ENCODE measurements at places on chromosomes 12 and 14.
A peak's percentile ranks its signal among the peaks of the same experiment; 100 is the strongest.

GRCh38 chr14:102906616-102907302 lies 15.7 kb upstream of the AMN start:
- DNase-seq: no peak

- DNase-seq: no peak
Observed at GRCh38 chr12:123948796-123949769, 23.5 kb downstream of the CCDC92 start.

DNA sequence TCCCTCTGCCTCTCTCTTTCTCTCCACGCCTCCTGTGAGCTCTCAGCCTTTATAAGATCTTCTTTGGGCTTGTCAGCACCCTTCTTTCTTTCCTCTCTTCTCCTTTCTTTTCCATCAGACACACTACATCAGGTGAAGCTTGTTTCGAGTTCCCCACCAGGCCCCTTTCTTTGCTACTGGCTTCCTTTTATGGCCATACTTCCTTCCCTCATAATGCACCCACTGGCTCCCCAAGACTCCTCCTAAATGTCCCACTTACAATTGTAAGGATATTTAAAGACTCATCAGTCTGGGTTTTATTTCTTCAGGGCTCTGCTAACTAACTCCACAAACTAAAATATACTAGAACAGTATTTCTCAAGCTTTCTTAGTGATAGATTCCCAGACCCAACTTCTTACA lies 3.5 kb upstream of the RNU6-8 start:
- no peak for DNase-seq

- DNase-seq: no peak
Observed at GRCh38 chr14:76916040-76916715, 90.0 kb downstream of the LRRC74A start.

DNA sequence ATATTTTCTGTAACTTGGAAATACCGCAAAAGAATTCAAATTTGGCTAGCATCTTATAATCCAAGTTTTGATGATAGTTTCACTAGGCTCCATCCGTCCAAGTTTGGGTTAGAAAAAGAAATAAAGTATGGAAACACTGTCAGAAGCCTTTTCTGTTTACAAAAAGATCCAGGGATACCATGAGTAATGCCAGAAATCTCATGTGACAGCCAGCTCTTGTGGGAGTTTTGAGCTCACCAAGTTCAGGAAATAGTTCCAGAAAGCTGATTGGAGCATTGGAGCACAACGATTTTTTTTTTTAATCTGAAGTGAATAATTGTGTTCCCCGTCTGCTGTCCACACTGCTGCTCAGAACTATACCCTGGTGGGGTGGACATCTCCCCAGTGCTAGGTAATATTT lies 229.7 kb upstream of the NPAS3 start:
- peak; percentile 66 for DNase-seq

DNA sequence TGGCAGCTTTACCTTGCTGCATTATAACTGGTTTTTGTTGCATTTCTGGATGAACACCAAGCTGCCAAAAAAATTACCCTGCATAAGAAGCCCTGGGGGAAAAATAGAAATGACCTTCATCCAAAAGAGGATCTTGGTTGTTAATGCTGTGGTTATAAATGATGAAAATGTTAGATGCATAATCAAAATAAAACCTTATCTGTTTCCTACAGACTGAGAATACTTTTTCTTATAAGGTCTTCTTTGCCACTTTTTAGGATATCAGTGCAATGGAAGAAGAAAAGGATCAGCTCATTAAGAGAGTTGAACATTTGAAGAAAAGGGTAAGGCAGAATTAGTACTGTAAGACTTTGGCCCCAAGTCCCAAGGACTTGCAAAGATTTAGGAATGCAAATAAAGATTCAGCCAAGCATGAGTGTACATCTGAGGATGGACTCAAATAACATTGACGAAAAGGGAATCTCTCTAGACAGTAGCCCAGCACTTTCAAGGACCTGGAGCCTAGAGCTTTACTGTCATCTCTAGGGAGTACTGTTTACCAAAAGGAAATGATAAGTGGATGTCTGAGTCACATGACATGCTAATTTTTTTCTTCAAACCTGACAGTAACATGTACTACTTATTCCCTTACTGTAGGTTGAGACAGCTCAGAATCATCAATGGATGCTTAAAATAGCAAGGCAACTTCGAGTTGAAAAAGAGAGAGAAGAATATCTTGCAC lies 10.7 kb downstream of the IFT81 start:
- DNase-seq: peak; percentile 34

GRCh38 chr12:15540469-15540872 lies 218.2 kb downstream of the PTPRO start:
- DNase-seq: peak; percentile 54

- no peak for DNase-seq
Observed at GRCh38 chr12:59873136-59873535, 277.3 kb downstream of the SLC16A7 start.

DNA sequence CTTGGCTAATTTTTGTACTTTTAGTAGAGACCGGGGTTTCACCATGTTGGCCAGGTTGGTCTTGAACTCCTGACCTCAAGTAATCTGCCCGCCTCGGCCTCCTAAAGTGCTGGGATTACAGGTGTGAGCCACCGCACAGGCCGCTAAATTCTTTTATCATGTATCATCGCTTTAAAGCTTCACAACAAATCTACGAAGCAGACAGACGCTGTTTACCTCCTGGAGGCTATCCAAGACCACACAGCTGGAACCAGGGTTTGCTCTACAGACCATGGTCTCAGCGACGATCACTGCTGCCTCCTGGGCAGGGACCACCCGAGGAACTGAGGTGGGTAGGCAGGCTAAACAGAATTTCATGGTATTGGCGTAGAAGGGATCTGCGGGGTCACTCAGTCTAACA lies 27.2 kb downstream of the KRT80 start:
- no peak for DNase-seq

- DNase-seq: no peak
Observed at GRCh38 chr12:113697104-113697503, 225.4 kb upstream of the LHX5 start.

DNA sequence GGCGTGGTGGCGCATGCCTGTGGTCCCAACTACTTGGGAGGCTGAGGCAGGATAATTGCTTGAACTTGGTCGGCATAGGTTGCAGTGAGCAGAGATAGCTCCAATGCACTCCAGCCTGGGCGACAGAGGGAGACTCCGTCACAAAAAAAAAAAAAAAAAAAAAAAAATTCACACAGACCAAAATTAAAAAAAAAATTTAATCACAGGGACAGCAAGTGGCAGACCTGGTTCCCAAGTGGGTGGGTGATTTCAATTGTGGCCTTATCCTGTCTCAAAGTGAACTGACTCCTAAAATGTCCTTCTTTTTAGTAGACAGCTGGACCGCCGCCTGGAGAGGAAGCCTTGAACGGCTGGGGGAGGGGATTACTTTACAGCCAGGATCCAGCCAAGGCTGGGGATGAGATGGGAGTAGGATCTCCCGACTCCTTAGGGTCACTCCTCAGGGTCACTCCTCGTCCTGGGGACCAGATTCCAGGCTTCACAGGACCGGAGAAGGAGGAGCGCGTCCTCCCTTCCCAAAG lies 1.5 kb upstream of the KCNH3 start:
- DNase-seq: no peak

- DNase-seq: no peak
Observed at GRCh38 chr14:103070971-103071542, 13.0 kb upstream of the LBHD2 start.

DNA sequence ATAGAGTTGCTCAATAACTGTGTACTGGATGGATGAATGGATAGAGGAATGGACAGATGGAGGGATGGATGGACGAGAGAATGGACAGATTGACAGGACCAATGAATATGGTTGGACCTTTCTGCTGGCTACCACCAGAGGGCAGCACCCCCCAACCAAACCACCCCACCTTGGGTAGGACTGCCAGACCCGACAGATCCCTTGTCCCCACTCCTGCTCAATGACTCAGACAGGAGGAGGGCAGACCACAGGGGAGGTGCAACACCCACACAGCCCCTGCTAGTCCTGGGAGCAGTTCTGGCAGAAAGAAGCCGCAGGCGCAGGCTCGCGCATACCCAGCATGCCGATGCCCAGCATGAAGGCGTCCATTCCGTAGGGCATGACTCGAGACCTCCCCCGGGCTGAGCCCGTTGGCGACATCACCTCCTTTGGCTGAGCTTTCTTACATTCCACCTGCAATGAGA lies 12.4 kb downstream of the MSI1 start:
- DNase-seq: peak; percentile 60

DNA sequence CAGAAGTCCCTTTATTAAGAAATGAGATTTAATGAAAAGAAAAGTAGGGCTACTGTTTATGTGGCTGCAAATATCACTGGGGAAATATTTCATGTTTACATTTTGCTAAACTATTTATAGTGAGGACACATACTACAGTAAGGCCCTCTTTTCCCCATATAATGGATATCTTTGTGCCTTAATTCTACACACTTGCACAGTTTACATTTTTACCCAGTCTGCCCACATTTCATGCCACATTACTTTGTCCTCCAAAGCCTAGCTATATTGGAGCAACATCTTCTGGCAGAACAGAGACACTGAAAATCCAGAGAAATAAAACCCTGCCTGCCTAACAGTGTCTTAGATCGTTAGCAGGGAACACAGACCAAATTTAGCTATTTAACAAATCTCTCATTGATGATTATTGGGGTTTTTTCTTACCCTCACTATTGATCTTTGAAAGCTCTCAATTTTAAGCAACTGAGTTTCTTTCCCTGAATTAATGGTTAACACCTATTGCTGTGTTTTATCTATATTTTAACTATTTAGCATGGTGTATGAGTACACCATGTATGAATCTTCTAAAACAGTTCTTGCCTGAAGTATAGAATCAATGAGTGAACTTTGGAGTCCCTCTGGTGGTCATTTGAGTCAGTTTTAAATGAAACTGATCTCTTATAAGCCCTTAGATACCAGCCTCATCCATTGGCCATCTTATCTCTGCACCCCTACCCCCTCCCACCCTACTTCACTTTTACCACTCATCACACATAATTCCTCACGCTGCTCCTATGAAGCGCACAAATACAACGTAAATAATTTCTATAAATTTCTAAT lies 170.2 kb downstream of the BCAT1 start:
- DNase-seq: peak; percentile 17

DNA sequence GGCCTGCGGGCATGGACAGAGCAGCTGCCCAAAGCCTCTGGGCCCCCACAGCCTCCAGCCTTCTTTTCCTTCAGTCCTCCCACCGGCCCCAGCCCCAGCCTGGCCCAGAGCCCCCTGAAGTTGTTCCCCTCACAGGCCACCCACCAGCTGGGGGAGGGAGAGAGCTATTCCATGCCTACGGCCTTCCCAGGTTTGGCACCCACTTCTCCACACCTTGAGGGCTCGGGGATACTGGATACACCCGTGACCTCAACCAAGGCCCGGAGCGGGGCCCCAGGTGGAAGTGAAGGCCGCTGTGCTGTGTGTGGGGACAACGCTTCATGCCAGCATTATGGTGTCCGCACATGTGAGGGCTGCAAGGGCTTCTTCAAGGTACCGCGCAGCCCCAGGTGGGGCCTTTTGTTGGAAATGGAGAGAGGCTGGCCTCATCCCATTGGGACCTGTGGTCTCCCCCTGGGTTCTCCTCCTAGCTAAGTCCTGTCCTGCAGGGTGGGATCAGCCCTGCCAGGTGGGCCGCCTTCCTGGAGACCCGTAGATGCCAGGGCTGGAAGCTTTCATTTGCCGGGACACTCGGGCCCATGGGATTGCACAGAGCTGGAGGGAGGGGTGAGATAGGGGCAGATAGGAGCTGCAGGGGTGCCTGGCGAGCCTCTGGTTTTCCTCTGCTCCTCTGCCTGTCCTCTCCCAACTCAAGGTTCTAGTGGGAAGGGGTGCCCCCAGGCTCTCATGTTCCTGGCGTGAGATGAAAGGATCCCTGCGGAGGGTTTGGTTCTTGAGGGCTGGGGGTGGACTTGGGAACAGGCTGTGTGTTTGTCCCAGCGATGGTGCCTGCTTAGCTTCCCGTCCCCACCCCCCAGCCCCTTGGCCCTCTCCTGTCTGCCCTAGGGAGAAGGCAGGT lies 3.8 kb downstream of the NR4A1 start:
- no peak for DNase-seq

DNA sequence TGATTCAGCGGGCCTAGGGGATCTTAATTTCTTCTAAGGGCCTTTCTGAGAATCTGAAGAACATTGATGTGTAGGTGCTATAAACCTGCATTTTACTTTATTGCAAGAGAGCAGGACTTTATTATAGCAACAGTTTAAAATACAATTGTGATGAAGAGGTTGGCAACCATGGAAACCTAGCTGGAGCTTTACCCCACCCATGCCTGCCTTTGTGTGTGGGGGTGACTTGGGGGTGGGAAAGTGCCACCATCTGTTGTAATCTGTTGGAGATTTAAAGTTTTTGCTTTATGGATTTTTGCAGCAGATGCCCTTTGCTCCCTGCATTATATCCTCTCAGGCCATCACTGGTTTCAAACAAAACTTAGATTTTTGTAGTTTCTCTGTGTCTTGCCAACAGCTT lies 64.6 kb downstream of the ATG14 start:
- no peak for DNase-seq

DNA sequence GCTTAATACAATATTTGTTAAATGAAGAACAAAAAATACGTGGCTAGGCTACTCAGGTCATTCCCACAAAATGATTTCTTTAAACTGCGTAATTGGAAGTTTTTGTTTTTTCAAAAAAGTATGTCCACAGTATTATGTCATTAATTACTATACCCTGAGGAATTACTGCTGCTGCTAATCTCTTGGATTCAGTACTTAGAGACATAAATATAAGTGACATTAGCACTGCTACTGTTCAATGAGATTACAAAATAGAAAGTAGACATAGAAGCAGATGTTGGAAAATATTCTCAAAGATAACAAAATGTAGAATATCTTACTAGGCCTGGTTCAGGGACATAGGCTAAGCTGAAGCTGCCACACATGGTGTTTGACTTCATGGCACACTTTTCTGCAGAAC lies 36.3 kb downstream of the HMGA2 start:
- DNase-seq: no peak

- peak; percentile 96 for DNase-seq
Observed at GRCh38 chr12:79127271-79127751, 262.7 kb downstream of the SYT1 start.

- DNase-seq: no peak
Observed at GRCh38 chr14:68709007-68709406, 83.9 kb downstream of the ZFP36L1 start.

GRCh38 chr12:2552000-2552756 lies 242.6 kb upstream of the FKBP4 start:
- no peak for DNase-seq

Data from AG09309 (cell line).